ENCODE measurements at places on chromosomes 6 and 20.

- DNase-seq, result no peak
Observed at GRCh38 chr6:39330057-39330456, 7.6 kb upstream of the KCNK16 start.

- no peak for DNase-seq
Observed at GRCh38 chr6:111653979-111654378, 48.3 kb upstream of the TRAF3IP2 start.

DNA sequence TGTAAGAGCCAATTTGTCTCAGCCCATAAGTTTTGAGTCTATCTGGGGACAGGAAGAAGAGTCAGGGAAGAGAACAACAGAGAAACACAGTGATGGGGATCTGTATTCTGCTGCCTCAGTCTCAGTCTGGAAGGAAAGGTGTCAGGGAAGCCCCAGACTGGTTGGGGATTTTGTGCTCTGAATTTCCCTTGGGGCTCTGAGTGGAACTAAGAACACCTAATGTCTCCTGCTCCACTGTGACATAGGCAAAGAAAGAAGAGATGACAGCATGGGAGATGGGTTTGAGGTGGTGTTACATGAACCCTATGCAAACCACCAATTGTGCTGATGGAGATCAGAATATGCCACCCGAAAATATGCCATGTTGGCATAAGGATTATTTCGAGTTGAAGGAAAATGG lies 139.5 kb upstream of the MYLIP start:
- DNase-seq, result no peak

- DNase-seq, result no peak
Observed at GRCh38 chr6:2875359-2876191, 27.5 kb downstream of the SERPINB9 start.

- peak; percentile 64 for DNase-seq
Observed at GRCh38 chr6:100138346-100139022, 144.5 kb upstream of the MCHR2 start.

DNA sequence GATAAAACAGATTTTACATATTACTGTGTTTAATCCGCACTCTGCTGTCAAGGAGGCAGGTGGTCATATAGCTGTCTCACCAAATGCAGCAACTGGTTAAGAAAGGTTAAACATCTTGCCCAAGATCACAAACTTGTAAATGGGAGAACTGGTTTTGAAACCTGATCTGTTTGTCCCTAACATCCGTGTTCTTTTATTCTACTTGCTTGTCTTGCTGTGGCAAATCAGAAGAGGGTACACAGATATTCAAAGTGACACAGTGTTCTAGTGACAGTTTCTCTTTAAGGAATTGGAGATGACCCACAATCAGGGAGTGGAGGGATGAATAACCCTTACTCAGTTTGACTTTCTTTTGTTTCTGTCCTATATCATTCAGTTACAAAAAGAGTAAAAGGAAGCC lies 83.0 kb upstream of the SGK1 start:
- no peak for DNase-seq

Measured in skeletal muscle cell (primary cell).